ENCODE measurements at places on chromosomes 6 and 20. TPM values are rescaled to one million over a fixed set of nuclear protein-coding genes. Genes with fewer than 3 reads are reported as not detected.

DNA sequence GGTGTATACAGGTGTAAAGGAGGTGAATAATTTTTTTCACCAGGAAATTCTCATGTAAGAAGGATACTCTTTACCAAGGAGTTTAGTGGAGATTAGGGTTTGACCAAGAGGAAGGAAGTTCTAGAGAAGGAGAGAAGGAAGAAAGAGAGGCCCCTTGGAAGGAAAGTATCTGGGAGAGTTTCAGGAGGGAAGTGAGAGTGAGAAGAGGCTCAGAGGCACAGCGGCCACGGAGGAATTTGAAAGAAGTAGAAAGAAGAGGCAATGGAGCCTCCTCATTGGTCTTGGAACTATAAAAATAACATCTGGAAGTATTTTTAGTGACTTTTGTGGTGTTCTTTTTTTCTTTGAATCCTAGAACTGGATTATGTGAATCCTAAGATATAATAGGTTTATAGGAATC is 50.8 kb upstream of the MCUR1 start:
- H3K4me3 ChIP-seq, result no peak overlapping the region
- H3K27me3 ChIP-seq, result peaks cover 14% of the 10 kb centered on the region
- no peaks in the 10 kb centered on the region for H3K36me3 ChIP-seq
- H3K4me1 ChIP-seq, result peaks cover 5% of the 10 kb centered on the region
- no peak for DNase-seq
- no peak overlapping the region for H3K27ac ChIP-seq

DNA sequence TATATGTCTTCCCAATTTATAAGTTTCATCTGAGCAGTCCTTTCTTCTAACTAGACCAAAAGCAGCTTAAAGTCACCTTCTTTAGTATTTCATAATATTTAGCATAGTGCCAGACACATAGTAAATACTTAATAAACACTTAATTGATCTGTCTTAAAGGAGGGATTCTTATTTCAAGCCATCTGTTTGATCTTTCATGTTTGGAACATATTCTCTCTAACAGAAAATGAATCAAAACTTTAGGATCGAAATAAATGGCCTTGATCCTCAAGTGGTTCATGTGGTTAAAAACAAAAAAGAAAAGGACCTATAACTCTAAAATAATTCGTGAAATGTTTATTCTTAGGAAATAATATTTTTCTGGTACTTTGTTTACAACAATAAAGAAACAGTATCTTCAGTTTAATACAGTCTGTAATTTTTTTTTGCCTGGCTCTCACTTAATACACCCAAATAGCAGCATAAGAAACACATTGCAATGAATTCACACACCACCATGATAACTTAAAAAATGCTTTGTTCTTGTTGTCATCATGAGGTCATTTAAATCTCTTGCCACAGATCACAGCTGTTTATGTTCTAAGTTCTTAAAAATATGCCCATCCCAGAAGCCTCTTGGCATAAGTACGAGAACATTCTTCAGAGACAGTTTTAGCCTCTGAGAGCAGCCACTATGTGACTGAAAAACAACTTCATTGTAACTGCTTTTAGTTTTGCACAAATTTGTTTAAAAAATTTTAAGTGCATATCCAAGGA is 48.1 kb downstream of the ESF1 start:
- no peak overlapping the region for H3K27ac ChIP-seq
- DNase-seq, result no peak
- no peak overlapping the region for H3K4me3 ChIP-seq
- H3K27me3 ChIP-seq, result no peaks in the 10 kb centered on the region
- peaks cover 23% of the 10 kb centered on the region for H3K36me3 ChIP-seq

DNA sequence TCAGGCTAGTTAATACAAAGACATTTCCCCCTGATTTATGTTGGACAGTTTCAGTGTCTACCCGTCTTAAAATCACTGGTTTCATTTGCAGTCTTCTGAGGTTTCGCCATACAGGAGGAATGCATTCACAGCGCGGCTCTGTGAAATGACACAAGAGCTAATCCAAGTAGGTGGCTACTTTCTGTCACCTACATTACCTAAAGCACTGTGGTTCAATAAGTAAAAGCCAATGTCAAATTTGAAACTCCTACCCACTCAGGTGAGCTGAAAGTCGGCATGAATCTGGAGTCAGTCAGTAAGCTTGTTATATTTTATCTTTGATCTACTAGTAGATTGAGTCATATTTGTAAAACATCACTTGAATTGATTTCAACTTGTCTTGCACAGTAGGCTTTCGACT is 370.8 kb downstream of the LAMA2 start:
- no peak overlapping the region for H3K4me3 ChIP-seq
- H3K36me3 ChIP-seq, result no peaks in the 10 kb centered on the region
- H3K27me3 ChIP-seq, result peaks cover 10% of the 10 kb centered on the region
- DNase-seq, result peak; percentile 2
- no peak overlapping the region for H3K27ac ChIP-seq
- H3K4me1 ChIP-seq, result peaks cover 5% of the 10 kb centered on the region

GRCh38 chr20:9363673-9364072 is 150.7 kb upstream of the LAMP5 start:
- H3K4me1 ChIP-seq, result no peaks in the 10 kb centered on the region
- peak; percentile 2 for DNase-seq
- H3K4me3 ChIP-seq, result no peak overlapping the region
- no peak overlapping the region for H3K27ac ChIP-seq
- H3K27me3 ChIP-seq, result no peaks in the 10 kb centered on the region
- no peaks in the 10 kb centered on the region for H3K36me3 ChIP-seq

GRCh38 chr6:153449279-153449678 is 318.2 kb upstream of the RGS17 start:
- no peak overlapping the region for H3K27ac ChIP-seq
- H3K36me3 ChIP-seq, result no peaks in the 10 kb centered on the region
- no peaks in the 10 kb centered on the region for H3K27me3 ChIP-seq

MDFI gene
- total RNA-seq, result not detected

Measured in natural killer cell (primary cell).